ENCODE measurements at places on chromosomes 11 and 22.

DNA sequence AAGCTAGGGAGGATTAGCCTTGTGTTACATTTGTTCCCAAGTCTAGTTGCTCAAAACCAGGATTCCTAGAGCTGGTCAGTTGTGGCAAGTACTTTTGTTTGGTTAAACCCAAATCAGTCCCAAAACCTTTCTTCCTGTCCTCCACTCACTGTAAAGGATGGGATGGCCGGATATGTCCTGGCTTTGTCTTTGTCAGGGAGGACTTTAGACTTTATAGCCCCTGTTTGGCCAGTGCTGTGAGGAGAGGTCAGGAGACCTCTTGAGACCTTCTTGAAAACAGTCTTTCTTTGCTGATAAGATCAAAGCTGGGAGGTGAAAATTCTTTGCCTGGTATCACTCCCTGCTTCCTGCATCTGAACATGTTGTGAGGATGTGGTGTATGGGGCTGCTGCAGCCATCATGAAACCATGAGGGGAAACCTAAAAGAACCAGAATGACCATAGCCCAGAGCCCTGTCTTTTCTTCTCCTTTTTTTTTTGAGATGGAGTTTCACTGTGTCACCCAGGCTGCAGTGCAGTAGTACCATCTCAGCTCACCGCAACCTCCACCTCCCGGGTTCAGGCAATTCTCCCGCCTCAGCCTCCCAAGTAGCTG lies 43.6 kb upstream of the FTH1 start:
- DNase-seq, result no peak

DNA sequence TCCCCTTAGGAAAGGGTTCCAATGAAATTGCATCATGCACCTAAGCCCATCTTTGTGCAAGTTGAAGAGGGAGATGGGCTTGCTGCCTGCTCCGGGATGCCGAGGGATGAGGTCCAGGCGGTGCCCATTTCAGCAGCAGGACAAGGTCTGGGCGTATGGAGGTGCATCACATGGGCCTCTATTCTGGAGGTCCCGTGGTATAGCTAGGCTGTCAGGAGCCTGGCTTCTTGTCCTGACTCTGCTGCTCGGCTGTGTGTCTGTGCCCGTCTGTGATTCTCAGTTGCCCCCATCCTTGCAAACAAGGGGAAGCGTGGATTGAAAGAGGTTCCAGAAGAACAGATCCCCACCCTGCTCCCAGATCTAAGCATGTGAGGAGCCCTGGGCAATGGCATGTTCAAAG lies 130.0 kb downstream of the OSBP2 start:
- DNase-seq, result no peak

- DNase-seq, result no peak
Measured at GRCh38 chr11:126279191-126279590, 3.7 kb upstream of the TIRAP start.

GRCh38 chr11:104322696-104323095 lies 158.7 kb upstream of the PDGFD start:
- no peak for DNase-seq
